ENCODE measurements at places on chromosomes 2 and 18.

- DNase-seq: no peak
These were observed 80.0 kb upstream of the TMEM200C start for GRCh38 chr18:5975111-5976002.

DNA sequence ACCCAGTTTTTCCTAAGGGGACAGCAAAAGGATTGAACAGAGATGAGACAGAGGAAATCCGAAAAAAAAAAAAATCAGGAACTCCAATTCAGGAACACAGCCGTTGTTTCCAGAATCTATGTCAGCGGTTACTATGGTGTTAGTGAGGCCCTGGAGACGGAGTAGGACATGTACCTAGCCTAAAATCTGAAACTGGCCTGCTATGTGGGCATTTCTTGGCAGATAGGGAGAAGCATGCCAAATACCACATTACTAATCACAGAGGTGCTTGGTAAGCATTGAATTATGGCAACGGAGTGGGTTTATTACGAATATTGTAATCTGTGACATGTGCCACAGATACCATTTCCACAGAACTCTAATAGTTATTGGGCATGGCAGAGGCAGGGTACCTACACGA is 530.6 kb downstream of the CCDC85A start:
- no peak for DNase-seq

GRCh38 chr2:8036366-8036765 is 645.5 kb upstream of the ID2 start:
- no peak for DNase-seq

GRCh38 chr2:118607641-118608040 is 239.8 kb downstream of the EN1 start:
- no peak for DNase-seq

- DNase-seq: no peak
These were observed 163.0 kb downstream of the MREG start for GRCh38 chr2:215850380-215850779.

GRCh38 chr2:42769583-42770287 is 5.8 kb upstream of the OXER1 start:
- DNase-seq: no peak

DNA sequence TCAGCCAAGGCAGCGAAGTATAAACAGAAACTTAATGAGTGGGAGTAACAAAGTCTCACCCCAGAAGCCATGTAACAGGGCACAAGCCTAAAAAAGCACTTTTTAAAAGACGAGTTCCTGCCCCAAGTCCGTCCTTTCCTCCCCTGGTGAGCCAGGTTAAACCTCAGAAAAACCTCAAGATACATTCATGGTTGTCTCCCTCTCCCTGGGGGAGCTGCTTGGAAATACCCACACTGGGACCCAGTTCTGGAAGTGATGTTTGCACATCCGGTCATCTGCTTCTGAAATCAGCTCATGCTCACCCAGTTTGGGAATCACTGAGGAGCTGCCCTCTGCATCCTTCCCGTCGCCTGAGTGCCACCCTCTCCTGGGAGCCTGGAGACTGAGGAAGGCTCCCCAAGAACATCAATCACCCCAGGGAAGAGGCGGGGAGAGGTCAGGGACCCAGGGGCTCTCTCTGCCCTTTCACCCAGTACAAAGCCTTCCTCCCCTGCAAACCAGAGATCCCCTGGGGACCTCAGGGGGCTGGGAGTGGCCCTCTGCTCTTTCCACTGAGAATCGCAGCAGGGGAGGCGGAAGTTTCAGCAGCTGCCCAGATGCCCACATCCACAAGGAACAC is 150.6 kb upstream of the AGAP1 start:
- no peak for DNase-seq

DNA sequence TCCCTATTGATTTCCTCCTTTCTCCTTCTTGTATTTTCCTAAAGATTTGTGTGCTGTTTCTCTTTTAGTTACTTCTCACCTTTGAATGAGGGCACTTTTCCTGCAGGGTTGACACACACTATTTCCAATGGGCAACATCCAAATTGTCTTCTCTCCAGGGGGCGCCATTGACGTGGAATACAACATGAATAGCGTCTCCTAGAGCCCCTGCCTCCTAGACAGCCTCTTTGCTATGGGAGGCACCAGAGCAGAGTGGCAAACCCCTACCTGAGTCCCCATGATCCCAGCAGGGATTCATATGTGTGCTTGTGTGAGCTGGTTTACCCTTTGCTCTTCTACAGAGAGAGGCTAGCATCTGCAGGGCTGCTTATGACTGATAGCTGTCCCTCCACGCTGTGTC is 61.3 kb upstream of the ITSN2 start:
- no peak for DNase-seq

DNA sequence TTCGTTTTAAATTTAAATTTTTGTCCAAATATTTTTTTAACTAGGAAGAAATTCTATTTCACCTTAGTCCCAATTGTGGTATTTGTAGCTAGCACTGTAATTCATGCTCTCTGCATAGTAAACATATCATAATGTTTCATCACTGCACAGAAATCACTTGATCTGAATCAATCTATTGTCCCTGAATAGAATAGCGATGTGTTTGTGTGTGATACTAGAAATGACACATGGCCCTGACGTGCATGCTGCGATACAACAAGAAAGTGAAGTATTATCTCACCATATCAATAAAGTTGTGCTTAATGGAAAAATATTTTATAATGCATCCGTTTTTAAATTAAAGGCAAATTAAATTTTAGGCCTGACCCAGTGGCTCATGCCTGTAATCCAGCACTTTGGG is 10.0 kb downstream of the TTL start:
- DNase-seq: no peak

GRCh38 chr2:241191081-241191480 is 2.6 kb downstream of the ANO7 start:
- no peak for DNase-seq

- DNase-seq: no peak
These were observed 186.2 kb downstream of the CMPK2 start for GRCh38 chr2:6679471-6679870.

DNA sequence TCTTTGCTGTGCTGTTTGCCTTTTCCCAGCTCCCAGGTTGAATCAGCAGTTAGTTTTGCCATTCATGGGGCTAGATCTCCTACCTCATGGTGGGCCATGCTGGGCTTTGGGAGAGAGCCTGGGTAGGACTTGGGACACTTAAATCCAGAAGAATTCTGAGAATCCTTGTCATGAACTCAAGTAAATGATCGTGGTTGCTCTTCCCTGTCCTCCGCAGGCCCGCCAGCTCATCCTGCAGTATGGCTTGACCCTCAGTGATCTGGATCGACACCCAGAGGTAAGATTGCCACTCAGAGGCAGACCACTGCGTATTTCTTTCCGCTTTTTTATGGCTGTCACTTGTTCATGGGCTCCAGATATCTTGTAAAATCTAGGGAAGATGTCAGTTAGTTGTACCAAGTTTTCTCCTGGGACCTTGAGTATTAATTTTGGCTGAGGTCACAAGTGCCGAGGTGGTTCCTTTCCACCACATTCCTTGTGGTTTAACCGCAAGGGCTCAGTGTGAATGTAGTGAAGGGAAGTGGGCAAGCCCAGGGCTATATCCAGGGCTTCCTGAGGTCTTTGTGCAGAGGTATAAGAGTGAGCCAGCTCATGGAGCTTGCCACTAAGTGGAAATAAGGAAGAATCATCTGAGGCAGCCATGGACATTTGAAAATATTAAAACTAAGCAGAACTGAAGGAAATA is 37.7 kb downstream of the RPIA start:
- no peak for DNase-seq

All from hypothalamus (tissue), 51 donors.